ENCODE measurements at places on chromosomes 5 and 9. TPM values are rescaled to one million over a fixed set of nuclear protein-coding genes. Genes with fewer than 3 reads are reported as not detected.

DNA sequence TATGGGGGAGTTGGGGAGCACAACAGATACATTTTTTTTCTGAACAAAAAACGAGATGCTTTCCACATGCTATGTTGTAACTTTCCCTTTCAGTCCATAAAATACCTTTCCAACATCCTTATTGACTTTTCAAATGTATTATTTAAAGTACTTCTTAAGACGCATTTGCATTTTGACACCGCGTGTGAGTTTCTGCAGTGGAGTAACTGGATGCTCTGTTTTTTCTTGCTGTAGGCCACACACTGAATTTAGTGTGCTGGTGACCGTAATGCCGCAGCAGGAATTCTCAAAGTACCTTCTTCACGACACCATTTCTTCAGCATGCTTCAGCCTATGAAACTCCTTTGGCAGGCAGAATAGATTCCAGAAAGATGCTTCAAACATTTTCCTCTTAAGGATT, 14.3 kb upstream of the EPB41L4B start:
- peaks cover 6% of the 10 kb centered on the region for H3K27me3 ChIP-seq
- DNase-seq: no peak
- H3K4me3 ChIP-seq: no peak overlapping the region
- H3K4me1 ChIP-seq: no peaks in the 10 kb centered on the region

GRCh38 chr9:128724744-128725211, 851 bp upstream of the ZDHHC12 start:
- H3K27me3 ChIP-seq: no peaks in the 10 kb centered on the region
- H3K27ac ChIP-seq: peak overlapping the region; percentile 55

DNA sequence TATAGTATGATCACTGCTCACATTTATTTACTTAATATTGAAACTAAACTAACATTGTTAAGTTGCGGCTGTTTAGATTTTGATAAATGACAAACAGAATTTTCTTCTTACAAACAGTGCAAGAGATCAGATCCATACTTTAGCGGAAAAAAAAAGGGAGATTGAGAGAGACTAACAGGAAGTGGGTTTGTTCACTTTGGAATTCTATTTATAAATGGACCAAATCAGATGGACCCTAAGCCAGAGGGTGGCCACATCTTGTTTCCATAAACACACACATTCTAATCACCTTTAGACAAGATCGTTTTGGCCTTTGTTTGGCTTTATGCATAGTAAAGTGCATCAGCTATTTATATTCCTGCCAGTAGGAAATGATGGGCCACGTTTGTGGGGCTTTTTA, 381.4 kb upstream of the CD180 start:
- H3K4me3 ChIP-seq: no peak overlapping the region
- peaks cover 11% of the 10 kb centered on the region for H3K36me3 ChIP-seq
- no peak overlapping the region for H3K27ac ChIP-seq
- no peaks in the 10 kb centered on the region for H3K4me1 ChIP-seq
- H3K27me3 ChIP-seq: no peaks in the 10 kb centered on the region
- no peak for DNase-seq

GRCh38 chr5:167489202-167489601, 802.2 kb upstream of the WWC1 start:
- no peaks in the 10 kb centered on the region for H3K27me3 ChIP-seq
- H3K4me1 ChIP-seq: peaks cover 9% of the 10 kb centered on the region
- DNase-seq: no peak
- H3K27ac ChIP-seq: no peak overlapping the region

DNA sequence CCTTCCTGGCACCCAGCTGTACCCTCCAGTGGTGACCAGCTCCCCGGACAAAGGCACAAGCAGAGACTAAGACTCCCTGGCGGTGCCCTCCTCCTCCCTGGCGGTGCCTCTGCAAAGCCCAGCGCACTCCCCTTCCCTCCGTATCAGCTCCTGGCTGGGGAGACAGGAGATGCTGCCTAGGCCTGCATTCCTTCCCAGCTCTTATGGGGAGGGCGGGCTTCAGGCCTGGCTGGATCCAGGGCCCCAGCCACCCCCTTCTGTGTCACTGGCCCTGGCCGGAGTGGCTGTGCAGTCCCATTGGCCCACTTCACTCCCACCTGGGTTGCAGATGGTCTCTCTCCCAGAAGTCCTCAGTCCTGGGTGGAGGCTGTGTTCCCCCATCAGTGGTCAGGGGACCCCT, 6.4 kb downstream of the LCN12 start:
- H3K27ac ChIP-seq: no peak overlapping the region
- peaks cover 2% of the 10 kb centered on the region for H3K36me3 ChIP-seq
- H3K27me3 ChIP-seq: no peaks in the 10 kb centered on the region
- no peak overlapping the region for H3K4me3 ChIP-seq

- no peak overlapping the region for H3K27ac ChIP-seq
- H3K27me3 ChIP-seq: no peaks in the 10 kb centered on the region
- H3K4me1 ChIP-seq: no peaks in the 10 kb centered on the region
- no peak for DNase-seq
- no peaks in the 10 kb centered on the region for H3K36me3 ChIP-seq
- H3K4me3 ChIP-seq: no peak overlapping the region
Measured at GRCh38 chr5:165981671-165982070, 2309.8 kb upstream of the WWC1 start.

DNA sequence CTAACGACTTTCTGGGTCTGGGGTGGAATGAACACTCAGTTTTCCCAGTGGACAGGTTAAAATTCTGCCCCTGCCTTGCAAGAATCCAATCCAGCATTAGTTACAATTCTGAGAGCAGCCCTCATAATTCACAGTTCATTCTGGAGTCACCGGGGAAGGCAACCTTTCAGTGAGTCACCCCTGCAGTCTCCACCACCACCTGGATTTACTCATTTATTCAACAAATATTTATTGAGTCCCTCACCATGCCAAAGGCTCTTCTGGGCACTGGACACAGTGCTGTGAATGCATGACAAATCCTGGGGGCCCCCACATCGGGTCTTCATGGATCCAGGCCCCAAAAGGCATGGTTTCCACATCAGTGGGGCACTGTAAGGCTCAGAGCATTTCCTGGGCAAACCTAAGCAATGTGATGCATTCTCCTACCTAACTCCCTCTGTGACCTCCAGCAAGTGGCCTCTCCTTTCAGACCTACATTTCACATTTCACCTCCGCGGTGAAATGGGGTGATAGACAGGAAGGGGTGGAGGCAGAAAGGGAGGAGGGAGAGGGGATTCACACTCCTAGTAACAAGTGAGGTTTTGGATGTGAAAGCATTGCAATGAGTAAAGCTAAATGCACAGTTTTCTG, 6.4 kb upstream of the MSX2 start:
- peaks cover 62% of the 10 kb centered on the region for H3K27me3 ChIP-seq
- H3K27ac ChIP-seq: no peak overlapping the region
- H3K36me3 ChIP-seq: no peaks in the 10 kb centered on the region
- no peaks in the 10 kb centered on the region for H3K4me1 ChIP-seq
- no peak for DNase-seq

HEMGN gene
- 1.1 TPM for total RNA-seq

ELOVL7 gene
- 2.7 TPM for total RNA-seq

DNA sequence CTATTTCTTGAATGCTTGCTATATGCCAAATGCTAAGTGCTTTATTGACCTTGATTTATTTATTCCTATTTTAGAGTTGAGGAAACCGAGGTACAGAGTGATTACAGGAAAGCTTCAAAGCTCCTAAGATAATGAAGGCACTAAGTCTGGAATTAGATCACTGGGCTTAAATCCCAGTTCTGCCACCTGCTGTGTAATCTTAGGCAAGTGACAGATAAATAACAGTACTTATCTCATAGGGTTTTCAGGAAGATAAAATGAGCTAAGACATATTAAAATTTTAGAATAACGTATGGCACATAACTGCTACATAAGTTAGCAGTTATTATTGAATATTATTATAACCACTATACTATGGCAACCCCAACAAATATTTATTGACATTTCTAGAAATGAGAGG, 843.8 kb downstream of the DTWD2 start:
- no peak overlapping the region for H3K27ac ChIP-seq
- H3K4me3 ChIP-seq: no peak overlapping the region
- no peaks in the 10 kb centered on the region for H3K4me1 ChIP-seq
- no peaks in the 10 kb centered on the region for H3K27me3 ChIP-seq

SPINK6 gene
- total RNA-seq: not detected

- H3K27me3 ChIP-seq: no peaks in the 10 kb centered on the region
- no peaks in the 10 kb centered on the region for H3K36me3 ChIP-seq
- no peaks in the 10 kb centered on the region for H3K4me1 ChIP-seq
Measured at GRCh38 chr5:10109299-10109698, 140.4 kb downstream of the ATPSCKMT start.

DNA sequence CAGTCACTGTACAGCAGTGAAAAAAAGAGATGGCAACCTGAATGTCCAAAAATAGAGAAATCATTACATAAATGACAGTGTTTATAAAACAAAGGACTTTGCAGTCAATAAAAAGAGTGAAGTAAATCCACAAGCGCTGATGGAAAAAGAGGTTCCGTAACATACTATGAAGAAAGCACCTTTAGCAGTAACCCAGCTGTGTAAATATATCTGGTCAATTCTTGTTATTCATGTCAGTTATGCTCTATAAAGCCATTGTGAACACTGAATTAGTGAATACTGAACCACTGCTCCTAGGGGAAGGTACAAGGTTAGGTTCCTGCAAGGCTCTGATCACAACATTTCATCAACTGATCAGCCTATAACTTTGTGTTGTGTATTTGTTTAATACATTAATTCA, 39.5 kb downstream of the CCNJL start:
- H3K36me3 ChIP-seq: no peaks in the 10 kb centered on the region
- no peak overlapping the region for H3K4me3 ChIP-seq
- H3K27ac ChIP-seq: no peak overlapping the region
- no peak for DNase-seq

- no peak for DNase-seq
- peak overlapping the region; percentile 88 for H3K4me3 ChIP-seq
- H3K4me1 ChIP-seq: peaks cover 44% of the 10 kb centered on the region
Measured at GRCh38 chr9:78032730-78033457, 1.3 kb upstream of the GNAQ start.

- H3K27ac ChIP-seq: no peak overlapping the region
- no peaks in the 10 kb centered on the region for H3K27me3 ChIP-seq
- H3K36me3 ChIP-seq: peaks cover 3% of the 10 kb centered on the region
Measured at GRCh38 chr5:128038643-128039042, 44.9 kb upstream of the SLC12A2 start.

NSD1 gene
- total RNA-seq: 114 TPM

GRCh38 chr5:1471997-1472963, 27.0 kb upstream of the SLC6A3 start:
- no peaks in the 10 kb centered on the region for H3K27me3 ChIP-seq
- no peak overlapping the region for H3K27ac ChIP-seq
- DNase-seq: no peak
- peaks cover 4% of the 10 kb centered on the region for H3K36me3 ChIP-seq
- H3K4me1 ChIP-seq: no peaks in the 10 kb centered on the region
- H3K4me3 ChIP-seq: no peak overlapping the region

GRCh38 chr5:179822444-179822990, 1.8 kb downstream of the SQSTM1 start:
- peaks cover 58% of the 10 kb centered on the region for H3K4me1 ChIP-seq
- peak overlapping the region; percentile 97 for H3K27ac ChIP-seq
- H3K27me3 ChIP-seq: no peaks in the 10 kb centered on the region
- peak overlapping the region; percentile 93 for H3K4me3 ChIP-seq
- peaks cover 20% of the 10 kb centered on the region for H3K36me3 ChIP-seq

FAM13B gene
- 20.5 TPM for total RNA-seq

GRIN3A gene
- total RNA-seq: not detected

GRCh38 chr5:128169401-128170017, 85.9 kb downstream of the SLC12A2 start:
- no peaks in the 10 kb centered on the region for H3K27me3 ChIP-seq
- H3K4me3 ChIP-seq: no peak overlapping the region
- H3K27ac ChIP-seq: peak overlapping the region; percentile 41
- no peak for DNase-seq
- no peaks in the 10 kb centered on the region for H3K4me1 ChIP-seq
- no peaks in the 10 kb centered on the region for H3K36me3 ChIP-seq

SPEF2 gene
- total RNA-seq: 17.9 TPM

DNA sequence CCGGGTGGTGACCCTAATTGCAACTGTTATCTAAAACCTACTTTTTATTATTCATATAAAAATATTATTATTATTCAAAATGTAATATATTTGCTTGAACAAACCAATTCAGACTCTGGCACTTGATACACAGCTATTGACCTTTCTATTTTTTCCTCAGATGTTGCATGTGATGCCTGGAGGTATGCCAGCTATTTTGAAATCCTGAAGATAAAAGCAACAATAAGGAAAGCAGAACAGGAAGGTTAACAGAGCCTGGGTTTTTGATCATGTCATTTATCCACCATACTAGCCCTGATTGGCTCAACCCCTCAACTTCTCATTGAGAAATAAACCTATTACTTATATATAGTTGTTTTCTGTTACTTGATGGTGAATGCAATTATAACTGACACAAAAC, 340.9 kb upstream of the KIF2A start:
- no peak overlapping the region for H3K27ac ChIP-seq
- no peak overlapping the region for H3K4me3 ChIP-seq
- H3K27me3 ChIP-seq: no peaks in the 10 kb centered on the region
- DNase-seq: no peak
- no peaks in the 10 kb centered on the region for H3K4me1 ChIP-seq

GRCh38 chr5:157575381-157576020, at the start of gene ADAM19:
ADAM19 (minus strand) TSS chr5:157575775; CDS start chr5:157575696, 79 bp downstream.
- H3K4me1 ChIP-seq: peaks cover 46% of the 10 kb centered on the region
- H3K36me3 ChIP-seq: peaks cover 8% of the 10 kb centered on the region
- H3K4me3 ChIP-seq: peak within 1 kb of the TSS; percentile 95
- DNase-seq: peak; percentile 55

GPR151 gene
- not detected for total RNA-seq

TMC1 gene
- total RNA-seq: 0.43 TPM

STK32A gene
- not detected for total RNA-seq

DNA sequence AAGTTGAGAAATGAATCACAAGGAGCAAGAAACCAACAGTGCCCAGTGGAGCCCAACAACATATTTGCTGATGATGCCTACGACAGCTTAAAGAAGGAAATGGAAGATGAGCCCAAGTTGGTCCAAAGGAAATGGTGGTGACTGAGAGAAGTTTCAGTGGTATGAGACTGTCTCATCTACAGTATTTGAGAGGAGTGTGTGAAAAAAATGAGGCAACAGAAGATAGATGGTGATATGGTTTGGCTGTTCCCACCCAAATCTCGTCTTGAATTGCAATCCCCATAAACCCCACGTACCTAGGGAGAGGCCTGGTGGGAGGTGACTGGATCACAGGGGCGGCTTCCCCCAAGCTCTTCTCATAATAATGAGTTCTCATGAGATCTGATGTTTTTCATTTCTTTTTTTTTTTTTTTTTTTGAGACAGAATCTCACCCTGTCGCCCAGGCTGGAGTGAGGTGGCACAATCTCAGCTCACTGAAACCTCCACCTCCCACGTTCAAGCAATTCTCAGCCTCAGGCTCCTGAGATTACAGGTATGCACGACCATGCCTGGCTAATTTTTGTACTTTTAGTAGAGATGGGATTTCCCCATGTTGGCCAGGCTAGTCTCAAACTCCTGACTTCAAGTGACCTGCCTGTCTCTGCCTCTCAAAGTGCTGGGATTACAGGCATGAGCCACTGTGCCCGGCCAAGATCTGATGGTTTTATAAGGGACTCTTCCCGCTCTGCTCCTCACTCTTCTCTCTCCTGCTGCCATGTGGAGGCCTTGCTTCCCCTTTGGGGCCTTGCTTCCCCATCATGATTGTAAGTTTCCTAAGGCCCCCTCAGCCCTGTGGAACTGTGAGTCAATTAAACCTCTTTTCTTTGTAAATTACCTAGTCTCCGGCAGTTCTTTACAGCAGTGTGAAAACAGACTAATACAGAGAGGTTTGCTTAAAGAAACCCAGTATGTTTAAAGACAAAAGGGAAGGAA, 30.2 kb downstream of the EFCAB9 start:
- peaks cover 7% of the 10 kb centered on the region for H3K27me3 ChIP-seq
- peak; percentile 78 for DNase-seq
- H3K36me3 ChIP-seq: peaks cover 11% of the 10 kb centered on the region

PHYHD1 gene
- 1.1 TPM for total RNA-seq

Measured in activated T-cell treated with anti-CD3 and anti-CD28 coated beads, Interleukin-2, amount 50 U/mL, for 72 hours (primary cell).